Endodermal cell (in vitro differentiated cells): ENCODE measurements at places on chromosomes 16 and 17. TPM values are rescaled to one million over a fixed set of nuclear protein-coding genes. Genes with fewer than 3 reads are reported as not detected.
A peak's percentile ranks its signal among the peaks of the same experiment; 100 is the strongest.

Gene CCL16
- not detected in 3 replicates for total RNA-seq

GRCh38 chr16:3951861-3952736, 71.6 kb upstream of the CREBBP start:
- H3K4me1 ChIP-seq: no peaks in the 10 kb centered on the region
- DNase-seq: peak; percentile 7
- H3K4me3 ChIP-seq: no peak overlapping the region
- H3K27me3 ChIP-seq: no peaks in the 10 kb centered on the region

Gene SLC16A6
- total RNA-seq: 0.17 to 1.5 TPM (median 0.58 TPM) in 3 replicates

GRCh38 chr17:61461967-61462718, 9.9 kb downstream of the TBX4 start:
- H3K4me1 ChIP-seq: peaks cover 2% of the 10 kb centered on the region
- H3K36me3 ChIP-seq: no peaks in the 10 kb centered on the region

DNA sequence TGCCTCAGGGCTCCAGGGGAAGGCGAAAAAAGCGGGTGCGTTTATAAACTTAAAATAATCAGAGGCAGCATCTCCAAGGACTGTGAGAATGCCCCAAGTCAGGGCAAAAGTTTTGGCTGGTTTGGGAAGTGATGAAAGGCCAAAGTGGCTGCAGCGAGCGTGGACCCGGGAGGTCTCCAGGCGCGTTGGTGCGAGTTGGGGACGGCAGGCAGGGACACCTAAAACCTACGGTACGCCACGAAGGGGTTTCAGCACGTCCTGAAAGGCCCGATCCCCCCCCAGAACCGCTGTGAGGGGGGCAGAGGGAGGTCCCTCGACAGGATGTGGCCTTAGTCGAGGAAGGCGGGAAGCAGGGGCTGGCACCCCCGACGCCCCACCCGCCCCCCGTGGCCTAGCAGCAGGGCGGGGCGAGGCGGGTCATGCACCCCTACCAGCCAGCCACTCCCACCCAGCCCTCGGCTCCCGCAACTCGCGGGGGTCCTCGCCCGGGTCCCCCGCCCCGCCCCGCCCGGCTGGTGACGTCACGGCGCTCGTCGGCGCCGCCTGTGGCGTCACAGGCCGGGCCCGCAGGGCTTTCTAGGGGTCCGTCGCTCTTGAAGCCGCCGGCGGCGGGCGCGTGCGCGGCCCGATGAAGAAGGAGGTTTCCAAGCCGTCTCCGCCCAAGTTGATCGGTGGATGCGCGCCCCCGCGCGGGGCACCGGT, at the start of gene MYCBPAP:
TSS of gene MYCBPAP (plus strand) at position 569 of the 702 bp plus-strand sequence. CDS start 236 bp downstream, outside the sequence.
- H3K27ac ChIP-seq: no peak within 1 kb of the TSS
- H3K4me1 ChIP-seq: no peaks in the 10 kb centered on the region
- peak; percentile 93 for DNase-seq
- H3K4me3 ChIP-seq: peak within 1 kb of the TSS; percentile 80

Gene PPP1R27
- total RNA-seq: not detected in 3 replicates

DNA sequence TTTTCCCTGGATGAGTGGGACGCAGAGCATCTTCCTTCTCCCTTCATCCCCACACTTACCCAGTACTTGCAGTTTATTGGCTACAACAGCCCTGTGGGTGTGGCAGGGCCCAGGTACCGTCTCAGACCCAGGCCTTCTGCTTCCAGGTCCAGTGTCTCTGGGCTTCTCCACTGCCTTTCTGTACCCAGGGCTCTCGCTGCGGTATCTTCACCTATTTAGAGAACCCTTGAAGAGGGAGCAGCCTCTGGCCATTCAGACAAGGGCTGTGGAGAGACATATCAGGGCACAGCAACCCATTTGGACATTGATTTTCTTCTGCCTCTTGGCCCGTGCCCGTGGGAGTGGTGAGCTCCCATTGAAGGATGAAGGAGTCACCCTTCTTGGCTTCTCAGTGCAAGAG, 17.3 kb downstream of the TBX4 start:
- peaks cover 4% of the 10 kb centered on the region for H3K4me1 ChIP-seq
- H3K27me3 ChIP-seq: peaks cover 47% of the 10 kb centered on the region
- H3K36me3 ChIP-seq: no peaks in the 10 kb centered on the region

Gene CCDC102A
- 6.0 to 7.1 TPM (median 6.7 TPM) in 3 replicates for total RNA-seq

GRCh38 chr17:65173284-65173793, 36.2 kb downstream of the RGS9 start:
- no peak overlapping the region for H3K4me3 ChIP-seq
- H3K27ac ChIP-seq: no peak overlapping the region
- no peaks in the 10 kb centered on the region for H3K36me3 ChIP-seq
- H3K4me1 ChIP-seq: no peaks in the 10 kb centered on the region
- DNase-seq: peak; percentile 77

Gene UBN1
- total RNA-seq: 31.2 and 36.8 TPM in 2 replicates

DNA sequence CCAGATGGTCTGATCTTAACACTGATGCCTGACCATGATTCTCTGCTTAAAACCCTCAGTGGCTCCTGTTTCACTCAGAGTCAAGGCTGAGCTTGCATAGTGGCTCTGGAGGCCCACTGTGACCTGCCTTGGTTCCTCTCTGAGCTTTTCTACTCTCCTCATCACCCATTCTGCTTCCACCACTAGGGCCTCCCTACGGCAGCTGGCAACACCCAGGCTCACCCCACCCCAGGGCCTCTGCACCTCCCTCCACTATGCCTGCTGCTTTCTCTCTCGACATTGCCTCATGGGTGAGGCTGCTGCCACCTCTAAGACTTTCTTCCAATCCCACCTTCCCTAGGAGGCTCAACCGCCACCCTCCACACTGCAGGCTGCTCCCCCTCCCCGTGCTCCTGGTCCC, 127.6 kb downstream of the IRX3 start:
- no peak overlapping the region for H3K27ac ChIP-seq
- no peaks in the 10 kb centered on the region for H3K27me3 ChIP-seq
- H3K4me3 ChIP-seq: no peak overlapping the region

- no peaks in the 10 kb centered on the region for H3K36me3 ChIP-seq
- H3K4me1 ChIP-seq: no peaks in the 10 kb centered on the region
- no peak overlapping the region for H3K27ac ChIP-seq
Observed at GRCh38 chr17:71764505-71764904, 356.3 kb upstream of the SOX9 start.

- H3K27ac ChIP-seq: no peak overlapping the region
- H3K4me1 ChIP-seq: no peaks in the 10 kb centered on the region
- H3K27me3 ChIP-seq: no peaks in the 10 kb centered on the region
- peaks cover 97% of the 10 kb centered on the region for H3K36me3 ChIP-seq
- DNase-seq: no peak
- no peak overlapping the region for H3K4me3 ChIP-seq
Observed at GRCh38 chr17:68532826-68533225, 20.6 kb downstream of the PRKAR1A start.

- H3K4me3 ChIP-seq: no peak overlapping the region
- DNase-seq: no peak
- H3K27me3 ChIP-seq: no peaks in the 10 kb centered on the region
- H3K27ac ChIP-seq: no peak overlapping the region
- H3K36me3 ChIP-seq: no peaks in the 10 kb centered on the region
- no peaks in the 10 kb centered on the region for H3K4me1 ChIP-seq
Observed at GRCh38 chr16:88030498-88030897, 79.3 kb downstream of the BANP start.

GRCh38 chr16:15032547-15033308, 23.1 kb downstream of the NTAN1 start:
- H3K27me3 ChIP-seq: no peaks in the 10 kb centered on the region
- peaks cover 82% of the 10 kb centered on the region for H3K36me3 ChIP-seq
- H3K4me3 ChIP-seq: no peak overlapping the region
- H3K27ac ChIP-seq: no peak overlapping the region

Gene GGNBP2
- 48.6 to 66.8 TPM (median 61.6 TPM) in 3 replicates for total RNA-seq

- peak overlapping the region; percentile 48 for H3K4me3 ChIP-seq
- no peaks in the 10 kb centered on the region for H3K27me3 ChIP-seq
- no peak for DNase-seq
Observed at GRCh38 chr16:72013389-72013788, 4.8 kb downstream of the DHODH start.
